GM23248 (cell line): ENCODE measurements at places on chromosomes 2 and 18. TPM values are rescaled to one million over a fixed set of nuclear protein-coding genes. Genes with fewer than 3 reads are reported as not detected.

GRCh38 chr2:6986912-6987361 lies 69.7 kb downstream of the RNF144A start:
- no peak overlapping the region for H3K27ac ChIP-seq
- no peaks in the 10 kb centered on the region for H3K36me3 ChIP-seq
- no peak for DNase-seq
- no peaks in the 10 kb centered on the region for H3K4me1 ChIP-seq

GRCh38 chr18:72412927-72413326 lies 131.2 kb downstream of the CBLN2 start:
- no peak overlapping the region for H3K27ac ChIP-seq
- no peaks in the 10 kb centered on the region for H3K36me3 ChIP-seq
- no peak for DNase-seq
- no peaks in the 10 kb centered on the region for H3K4me1 ChIP-seq
- H3K4me3 ChIP-seq, result no peak overlapping the region

DNA sequence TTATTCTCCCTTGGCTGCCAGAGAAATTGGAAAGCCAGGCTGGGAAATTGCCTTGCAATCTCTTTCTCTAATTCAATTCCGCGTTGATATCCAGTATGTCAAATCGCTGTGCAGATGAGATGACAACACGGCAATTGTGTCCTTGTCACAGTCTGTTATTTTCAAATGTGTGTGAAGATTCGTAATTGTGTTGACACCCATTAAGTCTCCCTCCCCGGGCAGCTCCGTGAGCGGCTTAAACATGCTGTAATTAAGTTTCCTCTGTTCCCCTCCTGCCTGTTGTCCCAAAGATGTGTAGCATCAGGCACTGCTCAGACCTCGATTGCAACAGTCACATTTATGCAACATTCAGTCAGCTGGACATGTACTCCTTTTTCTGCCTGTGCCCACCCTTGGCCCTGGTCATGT lies 209.5 kb downstream of the LPIN1 start:
- H3K36me3 ChIP-seq, result no peaks in the 10 kb centered on the region
- H3K27me3 ChIP-seq, result peaks cover 15% of the 10 kb centered on the region
- no peak overlapping the region for H3K27ac ChIP-seq
- no peak for DNase-seq
- no peak overlapping the region for H3K4me3 ChIP-seq
- no peaks in the 10 kb centered on the region for H3K4me1 ChIP-seq

GRCh38 chr2:120223034-120223912 lies at the start of gene TMEM185B:
TSS of gene TMEM185B (minus strand) at chr2:120223400. CDS start at chr2:120222976, 424 bp downstream.
- peak within 1 kb of the TSS; percentile 64 for H3K27ac ChIP-seq
- peak; percentile 92 for DNase-seq
- peaks cover 7% of the 10 kb centered on the region; the same call in 1 of the 2 replicates for H3K36me3 ChIP-seq
- H3K4me1 ChIP-seq, result peaks cover 22% of the 10 kb centered on the region
- peak within 1 kb of the TSS; percentile 72 for H3K4me3 ChIP-seq

GRCh38 chr18:58493516-58494253 lies 135.2 kb downstream of the ALPK2 start:
- peak overlapping the region; percentile 63 for H3K27ac ChIP-seq
- peaks cover 9% of the 10 kb centered on the region; the same call in 1 of the 2 replicates for H3K4me1 ChIP-seq
- peaks cover 5% of the 10 kb centered on the region; the same call in 1 of the 2 replicates for H3K36me3 ChIP-seq
- H3K27me3 ChIP-seq, result no peaks in the 10 kb centered on the region

SULT1C2 gene
- total RNA-seq, result not detected in 2 replicates

RGPD4 gene
- total RNA-seq, result not detected in 2 replicates

ALPP gene
- not detected in 2 replicates for total RNA-seq

SLC38A11 gene
- not detected in 2 replicates for total RNA-seq
